ENCODE measurements at places on chromosomes 3 and 15. TPM values are rescaled to one million over a fixed set of nuclear protein-coding genes. Genes with fewer than 3 reads are reported as not detected.
A peak's percentile ranks its signal among the peaks of the same experiment; 100 is the strongest.

GRCh38 chr15:96177279-96177678 lies 153.2 kb upstream of the NR2F2 start:
- no peak for DNase-seq

The CPNE9 gene
- not detected for total RNA-seq

The DNAH1 gene
- 9.4 TPM for total RNA-seq

DNA sequence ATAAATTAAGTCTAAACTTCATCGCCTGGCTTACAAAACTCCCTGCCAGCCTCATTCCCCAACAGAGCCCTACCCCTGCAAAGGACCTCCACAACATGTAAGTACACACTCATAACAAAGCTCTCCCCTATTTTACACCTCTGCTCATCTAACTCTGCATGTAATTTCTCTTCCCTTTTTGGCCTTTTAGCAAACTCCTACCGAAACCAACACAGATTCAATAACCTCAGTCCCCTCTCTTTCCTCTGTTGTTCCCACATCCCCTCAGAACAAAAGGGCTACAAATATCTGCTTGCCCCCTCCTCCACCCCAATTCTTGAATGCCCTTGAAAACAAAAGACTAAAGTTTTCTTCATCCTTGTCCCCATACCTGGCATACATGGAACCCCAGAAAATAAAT lies 662 bp downstream of the UBL7 start:
- DNase-seq = no peak

GRCh38 chr3:156445117-156446090 lies 109.5 kb downstream of the SSR3 start:
- no peak for DNase-seq

GRCh38 chr3:194731506-194732073 lies 45.9 kb downstream of the FAM43A start:
- no peak for DNase-seq

The CCR1 gene
- 12.0 TPM for total RNA-seq

DNA sequence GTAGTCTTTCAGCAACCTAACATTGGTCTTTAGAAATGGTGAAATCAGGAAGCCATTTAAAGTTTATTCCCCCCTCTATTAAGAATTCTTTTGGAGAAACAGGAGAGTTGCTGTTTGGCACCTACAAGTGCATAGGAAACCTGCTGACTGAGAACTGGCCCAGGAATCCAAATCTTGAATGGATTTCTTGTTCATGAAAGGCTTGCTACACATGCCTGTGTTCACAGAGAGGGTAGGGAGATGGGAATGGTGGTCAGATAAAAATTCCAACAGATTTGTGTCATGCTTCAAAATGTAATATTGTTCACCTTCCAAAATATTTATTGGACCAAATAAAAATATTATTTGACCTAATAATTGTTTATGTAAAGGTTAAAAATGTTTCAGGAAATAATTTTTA lies 24.2 kb upstream of the ZPLD1 start:
- DNase-seq = no peak

The GOLGA6L7 gene
- total RNA-seq = not detected

GRCh38 chr3:143343944-143344343 lies 224.4 kb downstream of the CHST2 start:
- no peak for DNase-seq

GRCh38 chr3:142944342-142944741 lies 19.1 kb downstream of the PAQR9 start:
- no peak for DNase-seq

DNA sequence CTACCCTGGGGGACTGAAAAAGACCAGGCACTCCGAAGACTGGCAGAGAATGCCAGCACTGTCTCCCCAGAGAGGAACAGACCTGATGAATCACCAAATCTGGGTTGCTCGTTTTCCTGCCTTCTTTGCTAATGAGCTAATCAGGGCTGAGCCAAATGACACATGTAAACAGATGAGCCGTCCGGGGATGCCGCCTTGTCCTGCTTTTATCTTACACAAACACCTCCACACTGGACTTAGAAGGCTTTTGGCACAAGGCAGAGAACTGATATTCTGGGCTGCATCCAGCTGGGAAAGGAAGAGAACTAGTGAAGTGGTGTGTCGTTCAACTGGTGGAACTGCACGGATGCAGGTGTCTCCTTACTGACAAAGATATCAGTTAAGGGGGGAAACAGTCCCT lies 88.1 kb downstream of the MECOM start:
- no peak for DNase-seq

DNA sequence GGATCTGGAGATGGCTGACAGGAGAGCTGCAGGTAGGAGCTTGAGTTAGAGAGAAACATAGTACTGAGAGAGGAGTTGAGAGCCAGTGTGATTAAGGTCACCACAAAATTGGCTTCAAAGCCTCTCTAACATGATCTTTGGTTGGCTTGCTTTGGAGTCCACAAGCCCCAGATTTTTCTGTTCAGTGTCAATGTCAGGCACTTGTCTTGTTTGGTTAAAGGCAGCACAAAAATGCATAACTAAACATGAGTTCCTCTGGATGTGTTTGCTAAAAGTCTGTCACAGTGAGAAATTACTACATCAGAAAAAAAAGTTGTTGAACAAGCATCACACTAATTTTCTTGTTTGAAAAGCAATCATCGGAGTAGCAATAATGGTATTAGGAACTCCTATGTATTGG lies 440.5 kb downstream of the NTRK3 start:
- DNase-seq = no peak

- no peak for DNase-seq
Measured at GRCh38 chr3:157317895-157318294, 118.8 kb upstream of the PTX3 start.

The CNTN6 gene
- 11.2 TPM for total RNA-seq

The C3orf70 gene
- total RNA-seq = 38.5 TPM

GRCh38 chr3:18481946-18482548 lies 56.9 kb upstream of the SATB1 start:
- DNase-seq = no peak

DNA sequence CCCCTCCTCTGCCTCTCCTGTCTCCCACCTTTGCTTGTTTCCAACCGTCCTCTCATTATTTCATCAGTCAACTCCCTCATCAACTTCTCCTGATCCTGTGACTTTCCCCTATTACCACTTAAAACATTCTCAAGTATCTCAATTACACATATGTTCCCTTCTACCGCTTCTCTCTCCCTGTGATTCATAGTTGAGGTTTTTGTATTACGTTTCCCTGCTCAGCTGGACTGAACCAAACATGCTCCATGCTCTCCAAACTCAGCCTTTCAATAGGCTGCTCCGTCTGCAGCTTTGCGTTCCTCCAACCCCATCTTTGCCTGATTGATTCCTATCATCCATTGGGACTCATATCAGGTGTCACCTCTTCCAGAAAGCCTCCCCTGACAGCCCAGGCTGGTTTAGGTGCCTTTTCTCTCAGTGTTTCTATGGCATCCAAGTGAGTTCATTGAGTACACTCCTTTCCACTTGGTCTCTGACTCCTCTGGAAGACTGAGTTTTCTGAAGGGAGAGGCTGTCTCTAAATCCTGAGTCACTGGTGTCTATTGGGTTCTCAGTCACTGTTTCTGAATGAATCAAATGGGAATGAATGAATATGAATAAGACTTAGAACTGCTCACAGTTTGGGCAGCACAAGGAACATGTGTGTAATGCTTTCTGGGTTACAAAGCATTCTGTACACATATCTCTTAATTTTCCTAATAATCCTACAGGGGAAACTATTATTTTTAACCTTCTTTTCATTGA lies 56.4 kb downstream of the PLD1 start:
- no peak for DNase-seq

The AHSG gene
- not detected for total RNA-seq

- no peak for DNase-seq
Measured at GRCh38 chr15:67157521-67158252, 92.3 kb downstream of the SMAD3 start.

DNA sequence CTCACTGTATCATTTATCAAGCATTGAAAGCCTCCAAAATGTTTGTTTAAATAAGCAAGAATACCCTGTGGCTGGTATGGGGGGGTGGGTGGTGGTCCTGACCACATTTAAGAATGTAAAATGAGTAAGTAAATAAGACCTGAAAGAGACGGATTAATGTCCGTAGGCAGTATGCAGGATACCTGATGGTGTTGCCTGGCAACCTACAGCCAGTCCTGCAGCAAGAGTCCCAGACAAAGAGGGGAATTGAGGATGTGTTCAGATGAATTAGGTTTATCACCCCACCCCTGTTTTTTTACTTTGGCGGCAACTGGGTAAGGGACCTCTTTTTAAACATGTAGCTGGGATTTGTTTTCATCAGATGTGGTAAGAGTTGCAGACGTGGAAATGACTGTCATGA lies 99.8 kb upstream of the BFSP2 start:
- DNase-seq = no peak

The MED12L gene
- total RNA-seq = 1.00 TPM

The DGKG gene
- total RNA-seq = 16.7 TPM

- DNase-seq = no peak
Measured at GRCh38 chr3:156843071-156843808, 17.1 kb downstream of the LEKR1 start.

DNA sequence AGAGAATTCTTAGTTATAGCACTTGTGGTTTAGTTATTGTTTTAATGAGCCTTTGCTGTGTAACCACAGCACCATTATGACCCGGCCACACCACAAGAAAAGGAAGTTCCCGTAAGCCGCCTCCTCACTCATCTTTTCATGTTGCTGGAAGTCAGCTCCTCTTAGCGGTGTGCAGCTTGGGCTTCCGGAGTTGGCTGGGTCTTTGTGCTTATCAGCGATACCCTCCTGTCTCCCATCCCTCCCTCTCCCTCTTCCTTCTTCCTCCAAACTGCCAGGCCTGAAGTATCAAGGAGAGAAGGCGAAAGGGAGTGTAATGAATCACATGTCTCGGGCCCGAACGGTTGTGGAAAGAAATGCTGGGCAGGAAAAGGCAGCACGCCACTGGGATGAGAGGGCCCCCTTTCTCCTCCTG lies 353.5 kb downstream of the MCTP2 start:
- DNase-seq = no peak

- no peak for DNase-seq
Measured at GRCh38 chr15:87227846-87228245, 1028.7 kb downstream of the NTRK3 start.

DNA sequence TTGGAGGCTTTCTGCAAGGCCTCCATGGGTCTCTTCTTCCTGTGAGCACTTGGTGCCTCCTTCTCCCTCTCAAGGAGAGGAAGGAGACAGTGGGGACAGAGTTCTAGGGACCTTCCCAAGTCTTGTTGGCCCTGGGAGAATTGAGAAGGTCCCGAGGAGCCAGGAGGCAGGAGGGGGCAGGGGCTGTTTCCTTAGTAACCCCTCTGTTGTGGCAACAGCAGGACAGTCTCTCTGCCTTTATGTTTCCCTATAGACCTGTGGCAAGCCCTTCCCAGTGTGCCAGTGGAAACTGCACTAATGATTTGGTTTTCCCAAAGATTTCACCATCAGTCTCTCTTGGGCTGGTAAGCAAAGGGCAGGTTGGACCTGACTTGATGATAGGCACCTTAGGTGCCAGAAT lies 87.8 kb upstream of the GALNT15 start:
- DNase-seq = no peak

The RHCG gene
- not detected for total RNA-seq

The MRAS gene
- 102 TPM for total RNA-seq

GRCh38 chr3:66572938-66573710 lies 72.3 kb upstream of the LRIG1 start:
- no peak for DNase-seq

The SLC6A1 gene
- 1.3 TPM for total RNA-seq

The MKRN2OS gene
- total RNA-seq = not detected

GRCh38 chr3:54882129-54882833 lies 45.6 kb downstream of the LRTM1 start:
- DNase-seq = no peak

DNA sequence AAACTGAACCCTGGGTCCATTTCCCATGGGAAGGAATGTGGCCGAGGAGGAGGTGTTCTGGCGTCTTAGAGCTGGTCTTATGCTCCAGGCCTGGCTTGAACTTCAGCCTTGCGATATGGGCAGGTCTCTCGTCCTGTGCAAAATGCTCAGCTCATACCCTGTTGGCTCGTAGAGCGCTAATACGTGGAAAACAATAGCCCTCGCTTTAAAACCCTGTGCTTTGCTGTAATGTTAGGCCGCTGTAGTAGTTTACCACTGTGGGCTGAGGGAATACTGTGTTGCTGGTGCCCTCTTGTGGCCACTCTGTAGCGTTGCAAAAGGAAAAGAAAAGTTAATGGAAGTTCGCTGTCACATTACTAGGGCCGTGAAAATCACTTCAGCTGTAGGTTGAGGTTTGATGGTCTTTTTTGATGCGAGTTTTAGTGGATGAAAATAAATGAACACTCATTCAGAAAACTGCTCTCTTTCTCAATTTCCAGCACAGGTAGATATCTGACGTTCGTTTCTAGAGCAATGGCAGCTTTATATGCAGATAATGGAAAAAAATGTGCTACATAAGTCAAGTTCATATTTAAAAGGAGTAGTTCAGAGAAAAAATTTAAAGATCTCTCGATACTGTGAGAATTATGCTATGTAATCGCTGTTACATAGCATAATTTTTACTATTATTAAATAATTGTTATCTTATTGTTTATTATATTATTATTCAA lies 92.9 kb downstream of the MCTP2 start:
- no peak for DNase-seq

GRCh38 chr3:2861920-2862319 lies 248.3 kb downstream of the IL5RA start:
- DNase-seq = no peak

DNA sequence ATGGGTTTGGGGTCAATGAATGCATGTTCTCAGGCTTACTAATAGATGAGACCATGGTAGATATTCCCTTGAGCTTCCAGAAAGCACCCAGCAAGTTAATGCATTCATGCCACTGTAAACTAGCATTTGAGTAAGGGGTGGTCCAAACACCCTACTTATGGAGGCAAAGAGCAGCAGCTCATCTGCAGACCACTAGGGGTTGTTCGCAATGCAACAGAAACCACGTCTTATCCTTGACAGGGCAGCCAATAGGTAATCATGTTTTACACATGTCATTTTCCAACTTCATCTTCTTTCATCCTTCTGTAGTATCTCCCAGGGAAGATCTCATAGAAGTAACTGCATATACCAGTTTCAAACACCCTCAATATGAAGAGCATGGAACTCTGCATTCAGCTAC lies 330.2 kb downstream of the RORA start:
- DNase-seq = no peak

- no peak for DNase-seq
Measured at GRCh38 chr3:108281670-108282069, 14.7 kb upstream of the HHLA2 start.

GRCh38 chr3:86815880-86816279 lies 175.1 kb downstream of the VGLL3 start:
- no peak for DNase-seq

The GRK7 gene
- total RNA-seq = 0.14 TPM

The SPG21 gene
- 78.2 TPM for total RNA-seq

- DNase-seq = no peak
Measured at GRCh38 chr3:56303487-56303886, 164.8 kb downstream of the ERC2 start.

- DNase-seq = peak; percentile 93
Measured at GRCh38 chr15:67967871-67968431, 86.2 kb upstream of the PIAS1 start.

Data from posterior vena cava (tissue), 2 donors.